ENCODE measurements at places on chromosomes 2 and 18.

DNA sequence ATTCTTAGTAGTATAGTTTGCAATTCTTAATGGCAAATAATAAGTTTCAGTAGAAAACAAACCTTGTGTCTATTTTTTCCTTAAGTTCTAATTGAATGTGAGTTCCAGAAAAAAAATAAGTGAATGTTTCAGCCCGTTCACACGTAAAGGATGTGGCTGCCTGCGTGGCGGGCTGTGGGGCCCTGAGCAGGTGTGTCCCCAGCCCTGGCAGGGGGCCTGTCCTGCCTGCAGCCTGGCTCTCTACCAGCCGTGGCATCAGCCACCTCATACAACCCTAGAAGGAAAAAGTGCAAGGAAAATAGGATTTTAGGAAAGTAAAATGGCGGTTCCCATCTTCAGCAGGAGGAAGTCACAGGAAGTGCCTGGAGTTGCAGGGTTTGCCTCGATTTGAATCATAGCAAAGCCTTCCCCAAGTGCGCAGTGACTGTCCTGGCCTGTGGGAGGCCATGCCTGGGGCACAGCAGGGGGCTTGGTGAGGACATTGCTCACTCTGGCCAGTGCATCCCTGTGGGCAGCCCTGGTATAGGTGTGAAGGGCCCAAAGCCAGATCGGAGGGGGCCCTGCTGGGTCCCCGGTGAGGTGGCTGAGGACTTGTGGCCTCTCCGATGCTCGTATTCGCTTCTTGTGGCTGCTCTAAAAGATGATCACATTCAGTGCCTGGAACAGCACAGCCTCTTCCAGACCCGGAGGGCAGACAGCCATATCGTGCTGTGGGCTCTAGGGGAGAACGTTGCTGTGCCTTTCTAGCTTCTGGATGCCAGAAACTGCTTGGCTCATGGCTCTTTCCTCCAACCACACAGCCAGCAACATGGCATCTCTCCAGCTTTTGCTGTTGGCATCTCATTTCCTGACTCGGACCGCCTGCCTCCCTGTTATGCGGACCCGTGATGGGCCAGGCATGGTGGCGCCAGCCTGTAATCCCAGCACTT lies 12.6 kb downstream of the DTYMK start:
- DNase-seq = no peak

DNA sequence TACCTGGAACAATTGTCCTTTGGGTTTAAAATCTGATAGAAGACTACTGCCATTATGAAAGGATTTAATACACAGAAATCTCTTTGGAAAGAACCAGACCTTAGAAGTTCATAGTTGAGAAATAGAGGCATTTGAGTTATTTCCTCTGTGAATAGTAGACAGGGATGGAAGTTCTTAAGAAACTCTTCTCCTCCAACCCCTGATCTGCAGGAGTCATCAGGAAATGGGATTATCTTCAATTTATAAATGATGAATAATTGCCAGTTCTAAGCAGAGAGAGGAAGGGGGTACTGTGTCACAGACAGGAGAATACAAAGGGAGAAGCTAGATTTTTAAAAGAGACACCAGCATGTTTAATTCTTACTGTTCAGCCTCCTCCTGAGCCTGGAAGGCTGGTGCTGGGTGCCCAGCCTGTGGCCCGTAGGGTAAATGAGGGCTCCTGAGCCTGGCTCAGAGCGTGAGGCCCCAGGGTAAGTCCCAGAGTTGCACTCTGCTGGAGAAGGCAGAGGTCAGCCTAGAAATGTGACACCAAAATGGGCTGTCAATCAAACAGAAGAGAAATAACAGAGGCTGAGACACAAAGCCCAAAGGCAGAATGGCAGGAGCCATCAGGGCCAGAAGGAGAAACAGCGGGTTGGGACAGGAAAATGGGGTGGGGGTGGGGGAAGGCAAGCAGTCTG lies 58.2 kb upstream of the PKDCC start:
- DNase-seq = no peak

DNA sequence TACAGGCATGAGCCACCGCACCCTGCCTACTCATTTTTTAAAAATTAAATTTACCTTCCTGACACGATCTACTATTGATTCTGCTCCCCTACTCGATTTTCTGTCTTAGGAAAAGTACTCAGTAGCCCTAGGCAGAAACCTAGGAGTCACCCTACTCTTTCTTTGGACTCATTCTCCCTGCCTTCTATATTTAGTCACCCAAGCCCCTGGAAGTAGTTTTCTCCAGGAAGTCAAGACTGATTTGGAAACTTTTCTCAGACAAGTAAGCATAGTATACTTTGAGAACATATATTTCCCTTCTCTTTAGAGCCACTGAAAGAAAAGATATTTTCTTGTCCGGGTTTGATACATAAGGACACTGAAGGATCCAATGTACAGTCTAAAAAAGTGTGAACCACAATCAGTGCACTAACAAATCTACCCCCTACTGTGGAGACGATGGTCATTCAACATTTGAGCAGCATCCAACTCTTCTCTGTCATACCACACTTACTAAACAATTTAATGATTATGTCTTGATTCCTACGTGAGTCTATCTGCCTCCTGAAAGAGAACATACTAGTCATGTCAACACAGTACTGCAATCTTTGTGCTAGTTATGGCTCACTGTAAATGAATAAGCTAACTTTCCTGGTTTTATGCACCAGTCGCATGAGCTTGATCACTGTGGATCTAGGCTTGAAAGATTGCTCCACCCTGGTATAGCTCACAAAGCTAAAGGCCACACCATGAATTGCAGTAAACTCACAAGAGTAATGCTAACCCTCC lies 19.8 kb downstream of the YWHAQ start:
- DNase-seq = no peak

DNA sequence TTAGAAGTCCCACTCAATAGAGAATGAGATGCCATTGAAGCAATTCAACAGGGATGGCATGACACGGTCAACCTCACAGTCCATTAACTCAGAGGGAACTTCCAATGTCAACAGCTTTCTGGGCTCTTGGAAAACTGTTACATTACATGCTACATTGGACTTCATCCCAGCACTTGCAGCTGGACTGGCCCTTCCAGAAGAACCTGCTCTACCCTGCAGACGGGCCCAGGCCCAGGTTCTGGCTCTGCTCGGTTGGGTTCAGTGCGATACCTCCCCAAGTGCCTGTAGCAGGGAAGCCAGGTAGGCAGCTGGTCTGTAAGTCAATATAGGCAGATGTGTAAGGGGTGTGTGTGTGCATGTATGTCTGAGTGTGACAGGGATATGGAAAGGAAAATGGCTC lies 12.9 kb downstream of the LAMA1 start:
- DNase-seq = no peak

DNA sequence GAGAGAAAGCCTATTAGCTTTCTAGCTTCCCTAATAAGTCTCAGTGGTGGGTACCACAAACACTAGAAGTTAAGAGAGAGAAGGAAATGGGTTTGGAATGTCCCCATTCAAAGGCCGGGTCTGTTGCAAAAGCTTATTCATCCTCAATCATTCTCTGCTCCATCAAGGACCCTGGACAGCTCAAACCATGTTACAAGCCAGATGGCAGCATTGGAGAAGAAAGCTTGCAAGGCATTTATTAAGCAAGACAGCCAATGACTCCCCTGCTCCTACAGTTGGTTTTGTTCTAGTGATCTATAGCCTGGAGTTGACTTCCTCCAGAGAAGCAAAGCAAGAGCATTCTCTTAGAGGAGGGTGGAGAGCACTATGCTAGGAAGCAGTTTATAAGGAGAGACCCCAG lies 86.9 kb upstream of the LMAN1 start:
- DNase-seq = peak; percentile 49

DNA sequence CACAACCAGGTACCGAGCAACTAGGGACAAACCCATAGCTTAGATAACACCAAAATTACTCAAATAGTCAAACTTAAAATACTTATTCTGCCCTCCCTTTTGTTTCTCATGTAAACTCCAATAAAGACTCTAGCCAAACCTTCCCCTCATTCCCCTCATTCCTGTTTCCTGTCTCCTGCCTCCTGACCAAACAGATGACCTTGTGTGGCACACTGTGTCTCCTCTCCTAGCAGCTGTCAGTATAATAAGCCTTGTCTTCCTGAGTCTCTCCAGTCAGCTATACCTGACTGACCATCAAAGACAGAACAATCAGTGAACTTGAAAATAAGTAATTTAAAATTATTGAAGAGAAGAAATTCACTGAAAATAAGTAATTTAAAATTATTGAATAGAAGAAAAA lies 14.3 kb downstream of the SULT1C4 start:
- no peak for DNase-seq

DNA sequence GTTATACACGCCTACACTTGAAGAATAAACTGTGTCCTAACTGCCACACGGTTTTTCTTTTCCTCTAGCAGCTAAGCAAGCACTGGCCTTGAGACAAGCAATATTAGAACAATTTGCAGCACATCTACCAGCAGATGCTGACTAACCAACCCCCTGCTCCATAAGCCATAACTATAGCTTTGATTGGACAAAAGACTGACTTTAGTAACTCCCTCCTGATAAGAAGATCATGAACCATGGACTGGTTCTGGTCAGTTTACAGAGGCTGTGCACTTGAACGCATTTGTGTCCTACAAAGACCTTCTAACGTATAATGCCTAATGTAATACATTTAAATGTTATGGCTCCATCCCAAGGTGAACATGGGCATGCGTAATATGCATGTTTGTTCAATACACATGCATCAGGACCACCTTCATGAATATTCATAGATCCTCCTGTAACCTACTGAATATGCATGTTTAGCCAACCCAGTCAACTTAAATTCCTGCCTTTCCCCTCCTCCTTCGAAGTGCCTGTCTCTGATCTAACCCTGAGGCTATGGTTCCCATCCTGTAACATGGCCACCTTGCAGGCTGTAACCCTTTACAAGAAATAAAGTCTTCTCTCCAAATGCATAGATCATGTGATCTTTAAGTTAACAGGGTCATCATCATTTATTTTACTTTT lies 26.5 kb downstream of the SLC4A5 start:
- DNase-seq = no peak

- DNase-seq = no peak
These were observed 127.1 kb upstream of the TTC39C start for GRCh38 chr18:23887493-23887892.

DNA sequence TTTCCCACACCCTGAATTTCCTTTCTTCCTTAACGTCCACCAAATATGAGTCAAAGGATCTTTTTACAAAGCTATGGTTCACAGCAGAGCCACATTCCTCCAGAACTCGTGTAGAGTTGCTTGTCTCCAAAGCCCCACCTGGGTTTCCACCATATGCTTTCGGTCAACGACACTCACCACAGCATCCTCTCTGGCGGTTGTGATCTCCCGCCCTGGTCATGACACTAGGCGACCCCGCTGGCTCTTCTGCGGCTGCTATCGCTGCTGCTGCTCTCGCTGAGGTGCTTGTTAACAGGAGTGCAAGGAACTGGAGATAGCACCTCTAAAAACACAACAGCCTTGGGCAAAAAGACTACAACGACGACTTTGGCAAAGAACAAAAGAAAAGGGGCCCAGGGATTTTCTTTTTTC lies 340 bp downstream of the SLC40A1 start:
- peak; percentile 52 for DNase-seq

DNA sequence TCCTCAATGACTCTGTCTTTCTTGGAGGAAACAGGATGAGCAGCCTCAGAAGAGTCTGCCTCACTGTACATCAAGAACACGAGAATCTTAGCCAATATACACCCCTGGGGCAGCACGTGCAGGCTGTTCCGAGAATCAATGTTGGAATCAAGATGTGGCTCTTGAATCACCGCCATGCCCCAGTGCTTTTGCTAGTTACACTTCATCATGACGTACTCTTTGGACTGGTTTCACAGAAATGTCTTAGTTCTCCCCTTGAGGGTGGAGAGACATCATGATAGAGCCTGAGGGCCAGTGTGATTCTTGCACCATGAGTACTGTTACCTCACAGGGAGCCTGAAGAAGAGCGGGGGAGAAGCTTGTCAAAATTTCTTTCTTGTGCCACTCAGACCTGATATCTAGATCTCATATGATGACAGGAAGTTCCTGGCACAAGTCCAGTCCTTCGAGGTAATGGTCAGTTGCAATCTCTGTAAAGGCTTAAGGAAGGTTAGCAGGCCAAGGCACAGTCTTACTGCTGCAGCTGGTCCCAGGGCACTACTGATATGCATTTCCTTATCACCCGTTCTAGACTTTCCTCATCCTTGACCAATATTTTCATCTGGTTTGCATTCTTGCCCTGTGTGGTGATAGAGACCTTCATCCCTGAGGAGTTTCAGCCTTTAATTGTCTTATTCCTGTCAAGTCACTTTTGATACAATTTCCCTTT lies 28.2 kb upstream of the STAT4 start:
- DNase-seq = no peak

- no peak for DNase-seq
These were observed 14.1 kb upstream of the TXNL4A start for GRCh38 chr18:80002468-80002867.

DNA sequence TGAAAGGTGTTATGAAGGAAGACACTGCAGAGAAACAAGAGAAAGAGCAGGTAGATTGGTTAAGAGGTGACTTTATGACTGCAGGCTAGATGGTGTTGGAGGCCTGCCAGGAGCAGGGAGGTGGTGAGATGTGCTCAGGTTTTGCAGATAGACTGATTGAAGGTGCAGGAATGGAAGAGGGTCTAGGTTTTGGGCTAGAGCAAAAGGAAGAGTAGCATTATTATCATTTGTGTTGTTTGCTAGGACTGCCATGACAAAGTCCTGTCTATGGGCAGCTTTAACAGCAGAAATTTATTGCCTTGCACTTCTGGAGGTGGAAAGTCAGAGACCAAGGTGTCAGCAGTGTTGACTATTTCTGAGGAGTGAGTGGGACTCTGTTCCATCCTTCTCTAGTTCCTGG lies 172.9 kb upstream of the SOX11 start:
- no peak for DNase-seq

DNA sequence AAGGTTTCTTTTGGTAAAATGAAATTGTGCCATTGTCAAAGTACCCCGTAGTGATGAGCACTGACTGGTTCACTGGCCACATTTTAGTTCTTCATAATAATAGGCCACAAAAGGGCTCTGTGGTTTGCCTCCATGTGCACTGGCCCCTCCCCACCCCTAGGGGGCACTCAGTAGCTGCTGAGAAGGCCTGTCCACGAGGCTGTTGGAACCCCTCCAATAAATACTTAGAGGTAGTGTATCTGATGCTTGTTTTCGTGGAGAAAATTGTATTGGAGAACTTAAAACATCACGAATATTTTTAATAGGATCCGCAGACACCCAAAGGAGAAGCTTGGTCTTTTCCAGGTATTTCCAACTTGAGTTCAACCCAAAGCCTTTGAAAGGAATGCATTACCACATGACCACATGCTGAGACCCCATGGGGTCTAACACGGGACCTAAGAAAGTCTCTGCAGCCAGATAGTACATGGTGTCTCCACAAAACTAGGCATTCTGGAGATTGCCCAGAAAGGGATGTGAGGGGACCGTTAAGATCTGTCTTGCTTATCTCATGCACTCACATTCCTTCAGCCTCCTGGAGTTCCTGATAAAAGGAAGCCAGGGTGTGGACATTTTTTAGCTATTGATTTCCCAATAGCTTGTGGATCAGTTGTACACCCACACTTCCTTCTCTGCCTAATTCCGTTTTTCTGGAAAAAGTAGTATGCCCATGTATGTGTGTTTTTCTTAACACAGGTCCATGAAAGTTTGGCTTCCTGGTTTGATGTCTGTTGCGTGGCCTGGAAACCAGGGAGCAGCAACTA lies 28.5 kb upstream of the NOSTRIN start:
- DNase-seq = peak; percentile 79

Data from Kasumi-1 (cell line).